ENCODE measurements at places on chromosomes 11 and 22.

- peak; percentile 38 for DNase-seq
These were observed 35.8 kb upstream of the HSD17B12 start for GRCh38 chr11:43644621-43645299.

GRCh38 chr11:83257761-83258168 is 28.4 kb downstream of the CCDC90B start:
- peak; percentile 49 for DNase-seq

GRCh38 chr11:75145972-75146519 is 4.9 kb upstream of the SLCO2B1 start:
- DNase-seq: no peak

DNA sequence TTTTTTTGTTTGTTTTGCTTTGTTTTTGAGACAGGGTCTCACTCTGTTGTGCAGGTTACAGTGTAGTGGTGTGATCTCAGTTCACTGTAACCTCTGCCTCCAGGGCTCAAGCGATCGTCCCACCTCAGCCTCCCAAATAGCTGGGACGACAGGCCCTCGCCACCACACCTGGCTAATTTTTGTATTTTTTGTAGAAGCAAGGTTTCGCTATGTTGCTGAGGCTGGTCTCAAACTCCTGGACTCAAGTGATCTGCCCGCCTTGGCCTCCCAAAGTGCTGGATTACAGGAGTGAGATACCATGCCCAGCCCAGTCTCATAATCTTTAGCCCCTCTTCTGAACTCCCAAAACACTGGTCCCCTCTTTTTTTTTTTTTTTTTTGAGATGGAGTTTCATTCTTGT is 50.6 kb downstream of the KCNJ4 start:
- no peak for DNase-seq

GRCh38 chr11:66556086-66556485 is 9.4 kb downstream of the ACTN3 start:
- DNase-seq: no peak

GRCh38 chr22:47396105-47396504 is 633.7 kb downstream of the TBC1D22A start:
- no peak for DNase-seq

GRCh38 chr22:35894937-35895708 is 133.5 kb downstream of the RBFOX2 start:
- peak; percentile 92 for DNase-seq

DNA sequence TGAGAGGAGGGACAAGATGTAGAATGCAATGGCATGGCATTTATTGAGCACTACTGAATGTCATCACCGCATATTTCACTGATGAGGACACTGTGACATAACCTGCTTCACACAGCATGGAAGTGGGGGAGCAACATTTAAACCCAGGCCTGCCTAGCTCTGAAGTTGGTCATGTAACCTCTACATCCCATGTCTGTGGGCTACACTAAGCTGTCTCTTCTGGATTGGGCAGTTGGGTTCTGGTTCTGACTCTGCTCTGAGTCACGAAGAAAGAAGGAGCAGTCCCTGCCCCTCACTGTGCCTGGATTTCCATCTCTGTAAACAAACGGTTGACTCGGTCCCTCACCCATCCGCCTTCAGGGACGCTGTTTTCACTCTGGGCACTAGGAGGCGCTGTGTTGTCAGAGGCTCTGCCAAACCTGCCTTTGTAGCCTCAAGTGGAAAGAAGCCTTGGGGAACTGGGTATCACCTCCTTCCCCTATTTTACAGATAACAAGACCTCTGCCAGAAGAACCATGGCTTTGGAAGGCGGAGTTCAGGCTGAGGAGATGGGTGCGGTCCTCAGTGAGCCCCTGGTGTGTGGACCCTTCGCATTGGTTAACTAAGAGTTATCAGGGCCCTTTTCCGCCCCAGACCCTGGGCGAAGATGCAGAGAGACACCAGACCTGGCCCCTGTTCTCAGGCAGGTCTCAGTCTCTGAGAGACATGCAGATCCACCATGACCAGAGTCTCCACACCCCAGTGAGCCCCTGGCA is 12.7 kb upstream of the ARHGEF17 start:
- DNase-seq: peak; percentile 87

- DNase-seq: peak; percentile 47
These were observed 105.1 kb downstream of the FEZ1 start for GRCh38 chr11:125390946-125391345.

DNA sequence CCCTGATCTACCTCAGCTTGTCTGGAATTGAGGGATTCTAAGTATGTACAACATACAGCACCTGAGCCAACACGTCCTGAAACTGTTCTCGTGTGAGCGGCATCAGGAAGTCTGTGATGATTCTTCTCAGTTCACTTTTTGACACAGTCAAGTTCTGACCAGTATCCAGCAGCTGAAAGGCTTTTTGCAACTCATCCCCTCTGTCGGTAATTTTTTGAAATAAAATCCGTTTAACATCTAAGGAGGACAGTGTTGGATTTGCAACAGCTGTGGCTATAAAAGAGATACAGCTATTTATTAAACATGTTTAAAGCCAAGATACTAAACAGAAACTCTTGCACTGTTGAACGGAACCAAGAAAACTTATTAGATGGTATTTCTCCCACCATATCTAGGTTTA is 39.3 kb downstream of the EFCAB6 start:
- DNase-seq: no peak

- DNase-seq: no peak
These were observed 47.6 kb downstream of the CACNA1I start for GRCh38 chr22:39617970-39618757.

- DNase-seq: no peak
These were observed 14.9 kb downstream of the SCYL1 start for GRCh38 chr11:65539744-65540289.

DNA sequence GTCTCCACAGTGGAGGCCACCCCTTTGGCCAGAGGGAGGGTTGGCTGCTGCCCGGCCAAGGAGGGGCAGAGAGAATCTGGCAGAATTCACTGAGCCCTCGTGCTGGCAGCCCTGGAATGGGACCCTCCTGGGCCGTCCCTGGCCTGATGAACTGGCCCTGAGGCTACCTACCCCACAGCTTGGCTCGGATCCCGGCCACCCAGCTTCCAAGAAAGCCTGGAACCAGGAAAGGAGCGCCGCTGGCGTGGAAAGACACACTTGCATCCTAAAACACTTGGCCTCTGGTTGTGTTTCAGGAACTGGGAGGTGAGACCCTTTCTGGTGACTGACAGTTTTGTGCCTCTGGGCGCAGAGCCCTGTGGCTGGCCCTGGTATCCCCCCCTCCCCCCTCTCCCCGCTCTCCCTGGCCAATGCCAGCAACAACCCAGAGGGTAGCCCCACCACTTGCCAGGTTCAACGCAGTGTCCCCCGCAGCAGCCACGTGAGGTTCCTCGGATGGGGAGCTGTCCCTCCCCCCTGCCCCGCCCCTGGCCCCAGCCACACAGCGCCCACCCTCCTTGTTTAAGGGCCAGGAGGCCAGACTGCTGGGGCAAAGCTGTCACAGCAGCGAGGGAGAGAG is 693 bp downstream of the NFAM1 start:
- no peak for DNase-seq

- peak; percentile 33 for DNase-seq
These were observed 1.1 kb upstream of the CEND1 start for GRCh38 chr11:790721-791564.

- DNase-seq: no peak
These were observed 36.8 kb downstream of the POLR3H start for GRCh38 chr22:41507330-41508063.

GRCh38 chr11:19628018-19628417 is 84.6 kb upstream of the NAV2 start:
- peak; percentile 71 for DNase-seq

GRCh38 chr11:33443684-33444083 is 186.5 kb downstream of the HIPK3 start:
- no peak for DNase-seq

- DNase-seq: no peak
These were observed 51.3 kb downstream of the IGLL5 start for GRCh38 chr22:22938672-22939587.

All from adipocyte (in vitro differentiated cells).